ENCODE measurements at places on chromosomes 7 and 10.

- DNase-seq, result no peak
These were observed 162.1 kb downstream of the JAZF1 start for GRCh38 chr7:28018446-28018845.

- no peak for DNase-seq
These were observed 97.6 kb upstream of the CTTNBP2 start for GRCh38 chr7:117970801-117971200.

- peak; percentile 37 for DNase-seq
These were observed 20.8 kb upstream of the SEPTIN7 start for GRCh38 chr7:35780070-35780469.

- no peak for DNase-seq
These were observed 187.8 kb downstream of the FAM107B start for GRCh38 chr10:14586901-14587300.

DNA sequence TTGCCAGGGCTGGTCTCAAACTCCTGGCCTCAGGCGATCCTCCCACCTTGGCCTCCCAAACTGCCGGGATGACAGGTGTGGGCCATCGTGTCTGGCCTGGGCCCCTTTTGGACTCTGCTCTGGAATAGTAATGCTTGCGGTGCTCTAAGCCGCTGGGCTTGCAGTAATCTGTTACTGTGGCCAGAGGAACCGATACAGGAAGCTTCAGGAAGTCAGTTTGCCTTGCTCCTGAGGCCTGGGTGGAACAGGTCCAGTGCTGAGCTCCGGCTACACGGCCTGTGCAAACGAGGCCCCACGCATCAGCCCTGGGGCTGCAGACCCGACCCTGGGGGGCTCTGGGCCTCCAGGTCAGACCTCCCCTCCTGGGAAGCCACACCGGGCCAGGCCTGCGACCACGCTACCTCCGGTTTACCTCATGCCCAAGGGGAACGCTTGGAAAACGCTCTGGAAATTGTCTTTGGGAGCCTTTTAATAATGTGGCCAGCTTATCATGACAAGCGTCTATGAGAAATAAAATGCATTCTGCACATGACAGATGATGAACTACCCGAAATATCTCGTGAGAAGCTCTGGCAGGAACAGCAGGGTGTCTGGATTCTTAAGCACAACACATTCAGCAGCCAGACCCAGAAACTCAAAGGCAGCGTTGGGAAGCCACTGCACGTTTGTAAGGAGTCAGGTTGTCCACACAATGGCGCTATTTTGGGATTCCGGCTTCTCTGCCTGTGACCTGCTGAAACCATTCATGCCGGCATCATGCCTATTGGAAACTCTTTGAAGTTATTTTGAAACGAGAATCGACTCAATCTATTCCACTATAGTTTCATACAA lies 10.1 kb upstream of the ADAP1 start:
- peak; percentile 15 for DNase-seq

DNA sequence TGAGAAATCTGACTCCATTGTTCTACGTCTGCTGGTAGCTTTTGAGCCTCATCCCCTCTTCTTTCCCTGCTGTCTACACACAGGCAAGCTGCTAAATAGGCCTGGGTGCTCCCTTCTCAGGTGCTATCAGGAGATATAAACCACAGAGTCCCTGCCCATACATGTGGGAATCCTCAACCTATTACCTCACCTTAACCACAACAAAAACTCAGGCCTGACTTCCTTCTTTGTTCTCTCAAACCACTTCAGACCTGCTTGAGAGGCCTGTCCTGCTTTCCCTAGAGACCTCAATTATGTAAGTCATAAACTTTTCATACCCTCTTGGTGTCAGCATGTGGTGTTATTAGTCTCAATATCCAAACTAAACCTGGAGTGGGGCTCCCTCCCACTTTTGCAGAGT lies 75.0 kb upstream of the MAGI2 start:
- DNase-seq, result no peak

DNA sequence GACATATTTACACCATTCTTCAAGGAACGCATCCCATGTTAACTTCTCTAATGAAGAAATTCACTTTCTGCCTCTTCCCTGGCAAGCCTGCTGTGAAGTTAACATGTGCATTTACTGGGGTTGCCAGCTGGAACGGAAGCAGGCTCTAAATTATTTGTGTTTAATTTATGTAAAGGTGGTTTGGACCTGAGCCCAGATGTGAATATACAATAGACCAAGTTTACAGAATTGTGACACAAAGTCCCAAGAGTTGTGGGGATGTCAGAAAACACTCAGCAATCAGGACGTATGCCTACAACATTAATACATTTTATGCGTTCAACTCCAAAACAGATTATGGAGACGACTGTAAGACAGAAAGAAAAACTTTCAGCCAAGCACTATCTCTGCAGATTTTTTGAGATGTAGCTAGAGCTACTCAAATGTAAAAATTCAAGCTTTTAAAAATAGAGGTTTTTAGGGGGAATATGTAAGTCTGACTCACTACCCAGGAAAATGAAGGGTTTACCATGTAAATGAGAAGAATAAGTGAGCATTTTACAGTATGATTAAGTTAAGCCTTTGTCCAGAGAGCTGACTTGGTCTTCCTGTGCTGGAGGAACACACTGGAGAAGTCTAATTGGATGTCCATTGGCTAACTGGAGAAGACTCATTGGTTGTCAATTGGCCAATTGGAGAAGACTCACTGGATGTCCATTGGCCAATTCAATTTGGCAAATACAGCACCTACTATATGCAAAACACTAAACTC lies 19.5 kb downstream of the NRP1 start:
- no peak for DNase-seq
